ENCODE measurements at places on chromosomes 7 and 10.

DNA sequence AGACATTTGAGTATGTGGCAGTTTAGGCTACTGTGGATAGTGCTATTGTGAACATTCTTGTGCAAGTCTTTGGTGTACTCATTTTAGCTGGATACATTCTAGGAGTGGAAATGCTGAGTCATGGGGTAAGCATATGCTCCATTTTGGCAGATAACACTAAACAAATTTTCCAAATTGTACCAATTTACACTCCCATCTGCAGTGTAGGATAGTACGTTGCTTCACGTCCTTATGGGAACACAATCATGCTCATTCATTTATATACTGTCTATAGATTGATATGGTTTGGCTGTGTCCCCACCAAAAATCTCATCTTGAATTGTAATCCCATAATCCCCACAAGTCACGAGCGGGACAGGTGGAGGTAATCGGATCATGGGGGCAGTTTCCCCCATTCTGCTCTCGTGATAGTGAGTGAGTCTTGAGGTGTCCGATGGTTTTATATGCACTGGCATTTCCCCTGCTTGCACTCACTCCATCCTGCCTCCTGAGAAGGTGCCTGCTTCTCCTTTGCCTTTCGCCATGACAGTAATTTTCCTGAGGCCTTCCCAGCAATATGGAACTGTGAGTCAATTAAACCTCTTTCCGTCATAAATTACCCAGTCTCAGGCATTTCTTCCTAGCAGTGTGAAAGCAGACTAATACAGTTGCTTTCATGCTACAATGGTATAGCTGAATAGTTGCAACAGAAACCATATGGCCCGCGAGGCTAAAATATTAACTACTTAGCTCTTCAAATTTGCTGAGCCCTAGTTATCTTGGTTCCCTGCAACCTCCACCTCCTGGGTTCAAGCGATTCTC, 25.6 kb downstream of the RNF216 start:
- DNase-seq, result no peak

DNA sequence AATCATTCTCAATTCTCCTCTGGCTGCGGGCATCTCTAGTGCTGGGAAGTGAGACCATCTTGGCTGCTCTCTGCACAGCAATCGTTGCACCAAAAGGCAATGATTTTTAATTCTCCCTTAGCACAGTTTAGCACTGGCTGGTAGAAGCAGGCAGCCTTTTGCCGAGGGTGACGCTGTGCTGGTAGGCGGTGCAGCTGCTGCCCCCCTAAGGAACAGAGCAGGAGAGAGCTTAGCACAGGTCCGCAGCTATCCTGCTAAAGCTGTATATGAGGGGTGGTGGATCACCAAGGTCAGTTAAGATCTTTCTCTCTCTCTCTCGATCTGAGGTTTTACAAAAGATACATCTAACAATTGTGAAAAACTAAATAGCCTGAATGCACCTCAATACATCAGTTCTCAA, 390.1 kb downstream of the GATA3 start:
- no peak for DNase-seq

DNA sequence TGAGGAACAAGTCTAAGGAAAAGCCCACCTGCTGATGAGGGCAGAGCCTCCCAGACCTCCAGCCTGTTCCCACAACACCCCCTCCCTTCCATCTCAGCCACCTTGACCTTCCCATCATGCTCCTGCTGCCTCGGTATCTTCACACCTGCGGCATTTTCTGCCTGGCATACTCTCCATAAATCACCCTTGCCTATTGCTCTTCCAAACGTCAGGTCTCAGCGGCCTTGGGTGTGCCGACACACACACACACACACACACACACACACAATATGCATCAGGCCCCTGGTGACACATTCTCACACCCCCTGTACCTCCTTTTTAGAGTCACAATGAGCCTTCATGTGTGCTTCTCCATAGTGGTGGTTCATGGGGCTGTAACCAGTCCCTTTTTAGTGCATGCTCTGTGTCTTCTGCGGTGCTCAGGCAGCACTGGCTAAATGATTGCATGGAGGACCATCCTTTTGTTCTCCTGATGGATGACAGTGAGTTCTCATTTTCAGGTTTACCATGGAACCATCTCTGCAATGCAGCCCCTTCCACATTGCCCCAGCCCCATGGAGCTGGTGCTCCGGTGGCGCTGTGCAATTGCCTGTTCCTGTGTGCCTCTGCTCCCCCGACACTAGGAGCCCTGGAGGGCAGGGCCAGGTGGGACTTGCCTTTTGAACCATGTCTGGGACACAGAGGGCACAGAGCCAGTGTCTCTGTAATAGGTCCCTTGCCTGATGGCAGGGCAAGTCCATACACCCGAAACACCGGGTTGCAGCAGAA, 4.5 kb downstream of the ADIRF start:
- DNase-seq, result no peak

DNA sequence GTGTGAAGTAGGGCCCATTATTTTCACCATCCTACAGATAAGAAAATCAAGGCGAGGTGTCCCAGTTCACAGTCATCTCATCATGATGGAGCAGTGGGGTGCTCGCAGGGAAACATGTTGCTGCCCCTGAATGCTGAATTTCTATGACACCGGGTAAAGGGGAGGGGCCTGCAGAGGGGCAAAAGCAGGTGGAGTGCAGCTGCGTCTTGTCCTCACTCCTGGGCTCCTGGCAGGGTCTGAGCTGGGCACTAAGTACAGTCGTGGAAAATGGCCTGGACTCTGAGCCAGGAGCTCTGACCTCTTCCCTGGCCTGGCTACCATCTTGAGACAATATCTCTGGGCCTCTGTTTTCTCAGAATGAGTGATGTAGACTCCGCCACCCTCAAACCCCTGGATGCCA, 253.1 kb upstream of the PITRM1 start:
- DNase-seq, result no peak

DNA sequence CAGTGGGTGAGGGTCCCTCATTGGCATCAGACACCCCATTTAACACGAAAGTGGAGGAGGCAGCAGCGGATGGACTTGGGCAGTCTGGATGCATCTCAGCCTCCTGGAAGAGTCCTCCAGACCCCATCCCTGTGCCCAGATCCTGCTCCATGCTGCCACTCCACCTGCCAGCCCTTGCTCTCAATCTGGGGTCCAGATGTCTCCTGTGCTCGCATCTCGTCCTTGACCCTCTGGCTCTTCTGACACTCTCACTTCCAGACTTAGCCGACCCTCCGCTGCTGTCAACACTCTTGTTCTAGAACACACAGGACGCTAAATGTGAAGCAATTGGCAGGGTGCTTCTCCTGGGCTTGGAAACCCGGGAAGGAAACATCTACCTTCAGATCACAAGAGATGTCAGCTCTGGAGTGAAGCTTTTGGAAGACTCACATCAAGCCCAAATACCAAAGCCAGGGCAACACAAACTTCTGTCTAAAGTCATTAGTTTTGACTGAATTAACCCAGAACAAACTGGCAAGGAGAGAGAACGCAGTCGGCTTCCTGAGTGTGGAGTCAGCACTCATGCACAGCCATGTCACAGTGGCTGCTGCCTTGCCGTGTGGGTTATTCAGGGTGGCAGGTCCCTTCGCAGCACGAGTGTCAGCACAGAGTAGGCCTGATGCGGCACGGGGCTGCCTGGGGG, 379.1 kb downstream of the TCERG1L start:
- DNase-seq, result no peak

- DNase-seq, result no peak
Observed at GRCh38 chr10:131748191-131748590, 152.6 kb upstream of the PPP2R2D start.

- no peak for DNase-seq
Observed at GRCh38 chr10:89891006-89891535, 189.7 kb downstream of the KIF20B start.

DNA sequence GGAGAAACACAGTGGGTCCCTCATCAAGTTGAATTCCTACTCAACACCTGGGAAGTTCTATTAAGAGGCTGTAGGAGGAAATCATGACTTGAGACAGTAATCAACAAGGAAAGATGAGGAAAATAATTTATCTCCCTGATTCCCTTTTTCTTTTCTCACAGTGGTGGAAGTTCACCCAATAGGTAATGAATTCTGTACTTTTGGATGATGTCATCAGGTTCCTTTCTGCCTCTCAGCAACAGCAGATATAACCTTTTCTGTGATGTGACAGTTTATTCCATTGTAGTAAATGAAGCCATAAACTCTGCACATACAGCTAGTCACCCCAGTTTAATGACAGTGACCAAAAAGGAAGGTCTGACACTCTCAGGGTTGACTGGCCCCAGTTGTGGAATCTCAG, 1265.0 kb downstream of the NXPH1 start:
- DNase-seq, result no peak

GRCh38 chr7:3120513-3120912, 76.8 kb upstream of the CARD11 start:
- no peak for DNase-seq

DNA sequence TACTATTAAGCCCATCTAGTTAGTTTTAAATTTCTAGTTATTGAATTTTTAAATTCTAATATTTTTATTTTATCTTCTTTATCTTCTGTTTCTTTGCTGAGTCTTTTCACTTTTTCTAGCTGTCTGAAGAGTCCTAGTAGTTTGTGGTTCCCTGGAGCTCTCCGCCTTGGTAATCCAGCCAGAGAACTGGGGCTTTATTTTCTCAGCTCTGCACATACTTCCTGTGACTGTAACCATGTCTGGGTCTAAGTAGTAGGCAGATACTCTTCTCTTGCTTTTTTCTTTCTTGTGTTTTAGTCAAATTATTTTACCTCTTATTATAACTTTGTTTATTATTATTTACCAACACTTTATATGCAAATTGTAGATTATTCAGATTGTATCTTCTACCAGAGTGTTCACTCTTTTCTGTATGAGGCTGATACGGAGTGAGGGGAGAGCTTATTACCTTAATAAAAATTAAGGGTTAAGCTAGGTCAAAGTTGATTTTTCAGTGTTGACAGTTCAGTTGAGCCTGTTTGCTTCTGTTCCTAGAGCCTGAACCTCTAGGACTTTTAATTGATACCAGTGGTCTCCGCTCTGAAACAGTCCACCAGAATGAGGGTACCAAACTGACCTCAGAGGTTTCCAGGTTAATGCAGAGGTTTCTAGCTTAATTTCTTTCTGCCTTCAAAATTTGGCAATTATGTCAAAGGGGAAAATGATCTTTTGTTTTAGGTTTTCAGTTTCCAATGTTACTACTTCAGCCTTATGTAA, 155.4 kb downstream of the ADK start:
- no peak for DNase-seq

GRCh38 chr7:50828116-50828515, 45.4 kb upstream of the GRB10 start:
- no peak for DNase-seq

GRCh38 chr10:1646332-1646731, 91.0 kb downstream of the ADARB2 start:
- no peak for DNase-seq

- no peak for DNase-seq
Observed at GRCh38 chr7:36855330-36855729, 131.0 kb upstream of the AOAH start.

- DNase-seq, result no peak
Observed at GRCh38 chr7:128879461-128879938, 16.8 kb downstream of the ATP6V1F start.

- no peak for DNase-seq
Observed at GRCh38 chr10:86389441-86390193, 23.0 kb upstream of the GRID1 start.

- DNase-seq, result no peak
Observed at GRCh38 chr10:73357166-73357565, 1.5 kb downstream of the CFAP70 start.

DNA sequence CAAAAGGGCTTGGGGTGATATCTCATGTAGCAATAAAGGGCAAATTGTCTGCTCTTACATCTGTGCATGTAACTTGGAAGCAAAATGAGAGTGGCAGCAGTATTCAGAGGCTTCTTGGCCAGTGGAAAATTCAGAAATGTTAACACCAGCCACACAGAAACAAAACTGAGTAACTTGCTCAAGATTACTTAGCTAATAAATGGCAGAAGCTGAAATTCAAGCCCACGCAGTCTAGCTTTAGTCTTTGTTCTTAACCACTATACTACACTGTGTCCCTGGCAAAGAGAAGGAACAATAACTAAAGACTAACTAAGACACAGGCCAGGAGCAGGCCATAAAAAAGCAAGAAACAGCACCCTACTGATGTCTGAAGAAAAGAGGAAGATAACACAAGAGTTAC, 185.9 kb upstream of the ASAH2 start:
- DNase-seq, result no peak

DNA sequence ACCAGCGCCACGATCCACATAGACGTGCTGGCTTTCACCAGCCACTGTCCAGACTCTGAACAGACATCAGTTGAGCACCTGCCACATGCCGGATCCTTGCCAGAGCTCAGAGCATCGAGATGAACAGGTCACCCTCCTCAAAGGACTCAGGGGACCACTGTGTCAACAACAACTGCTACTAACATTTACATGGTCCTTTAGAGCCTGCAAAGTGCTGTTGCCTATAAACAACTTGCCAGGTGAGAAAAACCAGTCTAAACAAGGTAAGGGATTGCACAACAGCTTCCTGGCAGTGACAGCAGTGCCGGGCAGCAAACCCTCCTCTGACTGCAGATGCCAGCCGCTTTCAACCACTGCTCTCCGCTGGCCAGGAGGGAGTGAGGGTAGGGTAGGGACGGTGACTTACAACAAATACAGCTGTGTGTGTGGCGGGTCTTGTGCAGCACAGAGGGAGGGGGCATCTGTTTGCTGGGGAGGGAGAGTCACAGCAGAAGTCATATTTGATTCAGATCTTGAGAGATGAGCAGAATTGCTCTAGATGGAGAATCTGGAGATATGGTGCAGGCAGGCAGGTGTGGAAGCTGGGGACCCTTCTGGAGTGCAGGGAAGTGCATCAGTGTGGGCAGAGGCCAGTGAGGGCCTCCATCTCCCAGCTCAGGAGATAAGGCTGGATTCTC, 32.8 kb upstream of the RHEB start:
- DNase-seq, result no peak

DNA sequence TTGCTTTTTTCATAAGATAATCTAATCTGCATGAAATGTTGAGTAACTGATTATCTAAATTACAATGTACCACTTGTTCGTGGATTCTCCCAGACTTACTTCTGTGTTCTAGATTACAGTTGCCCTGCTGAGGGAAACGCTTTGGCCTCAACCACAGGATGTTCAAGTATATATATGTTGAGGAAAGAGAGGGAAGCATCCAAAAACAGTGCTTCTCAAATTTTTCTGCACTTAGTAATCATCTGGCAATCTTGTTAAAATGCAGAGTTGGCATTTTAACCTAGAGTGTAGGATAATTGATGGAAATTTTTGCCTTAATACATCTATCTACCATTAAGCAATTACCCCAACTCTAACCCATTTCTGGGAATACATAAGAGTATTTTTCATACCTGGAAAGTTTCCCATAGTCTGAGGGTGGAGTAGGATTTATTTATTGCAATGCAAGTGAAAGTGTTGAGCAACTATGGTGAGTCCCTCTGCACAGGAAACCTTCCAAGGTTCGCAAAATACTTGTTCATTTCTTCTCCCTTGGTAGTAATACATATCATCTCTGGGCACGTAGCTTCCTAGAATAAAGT, 59.6 kb upstream of the C1GALT1 start:
- no peak for DNase-seq

DNA sequence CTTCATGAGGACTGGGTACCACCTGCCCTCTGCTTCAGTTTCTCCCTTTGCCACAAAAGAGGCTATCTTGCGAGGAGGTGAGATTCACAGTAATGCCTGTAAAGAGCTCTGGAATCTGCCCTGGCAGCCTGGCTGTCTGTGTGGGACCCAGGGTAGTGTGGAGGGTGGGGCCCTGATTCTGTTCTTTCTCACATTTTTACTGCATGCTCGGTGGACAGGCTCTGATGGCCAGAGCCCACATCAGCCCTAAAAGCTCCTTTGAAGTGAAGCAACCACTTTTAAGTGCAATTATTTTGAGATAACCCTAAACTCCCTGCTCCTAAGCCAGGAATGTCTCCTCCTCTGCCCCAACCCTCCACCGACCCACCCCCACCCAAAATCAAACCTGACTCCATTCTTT, 92.1 kb upstream of the PODXL start:
- DNase-seq, result no peak

All from GM19239 (cell line).